T1000 (cell line): ENCODE measurements at places on chromosomes 11 and 22.

- DNase-seq = no peak
Observed at GRCh38 chr22:45942787-45943493, 34.0 kb downstream of the WNT7B start.

GRCh38 chr11:122666743-122667142 lies 11.2 kb downstream of the UBASH3B start:
- no peak for DNase-seq

GRCh38 chr22:38844315-38845003 lies 631 bp upstream of the NPTXR start:
- no peak for DNase-seq

DNA sequence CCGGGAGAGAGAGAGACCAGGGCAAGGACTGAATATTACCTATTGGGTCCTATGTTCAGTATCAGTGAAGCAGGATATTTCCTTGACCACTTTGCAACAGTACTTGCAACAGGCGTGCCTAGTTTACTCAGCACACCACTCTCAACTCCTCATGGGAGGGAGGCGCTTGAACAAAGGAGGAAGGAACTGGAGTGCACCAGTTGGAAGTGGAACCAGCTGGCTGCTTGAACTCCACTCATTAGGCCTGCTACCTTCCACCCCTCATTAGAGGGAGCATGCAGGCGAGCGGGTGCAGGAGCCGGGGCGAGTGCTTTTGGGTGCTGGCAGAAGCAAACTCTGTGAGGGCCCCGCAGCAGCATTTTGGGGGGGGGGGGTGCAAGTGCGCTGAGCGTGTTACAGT lies 1369.6 kb upstream of the RAG2 start:
- DNase-seq = no peak

- DNase-seq = peak; percentile 9
Observed at GRCh38 chr11:61543606-61544306, 35.2 kb downstream of the LRRC10B start.

- DNase-seq = no peak
Observed at GRCh38 chr11:102420547-102420946, 32.0 kb downstream of the TMEM123 start.

- DNase-seq = no peak
Observed at GRCh38 chr11:70109006-70109405, 30.9 kb downstream of the ANO1 start.

- DNase-seq = no peak
Observed at GRCh38 chr11:3000032-3000961, 8.2 kb upstream of the NAP1L4 start.

DNA sequence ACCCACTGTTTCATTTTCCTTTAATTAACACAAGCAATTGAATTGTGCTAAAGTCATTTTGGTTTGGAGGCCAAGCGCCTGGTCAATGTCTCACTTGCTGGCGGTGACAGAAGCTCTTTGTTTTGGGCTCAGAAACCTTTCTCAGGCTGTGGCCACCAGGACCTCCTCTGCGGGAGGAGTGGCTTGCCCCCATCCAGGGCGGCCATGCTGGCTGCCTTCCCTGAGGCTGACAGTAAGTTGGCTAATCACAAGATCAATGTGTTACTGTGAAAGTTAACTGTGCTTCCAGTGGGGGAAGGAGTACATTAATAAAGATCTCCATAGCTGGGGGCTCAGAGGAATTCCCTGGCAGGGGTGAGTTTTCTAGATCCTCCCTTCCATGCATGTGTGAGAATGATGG lies 1074.5 kb downstream of the NTM start:
- no peak for DNase-seq

DNA sequence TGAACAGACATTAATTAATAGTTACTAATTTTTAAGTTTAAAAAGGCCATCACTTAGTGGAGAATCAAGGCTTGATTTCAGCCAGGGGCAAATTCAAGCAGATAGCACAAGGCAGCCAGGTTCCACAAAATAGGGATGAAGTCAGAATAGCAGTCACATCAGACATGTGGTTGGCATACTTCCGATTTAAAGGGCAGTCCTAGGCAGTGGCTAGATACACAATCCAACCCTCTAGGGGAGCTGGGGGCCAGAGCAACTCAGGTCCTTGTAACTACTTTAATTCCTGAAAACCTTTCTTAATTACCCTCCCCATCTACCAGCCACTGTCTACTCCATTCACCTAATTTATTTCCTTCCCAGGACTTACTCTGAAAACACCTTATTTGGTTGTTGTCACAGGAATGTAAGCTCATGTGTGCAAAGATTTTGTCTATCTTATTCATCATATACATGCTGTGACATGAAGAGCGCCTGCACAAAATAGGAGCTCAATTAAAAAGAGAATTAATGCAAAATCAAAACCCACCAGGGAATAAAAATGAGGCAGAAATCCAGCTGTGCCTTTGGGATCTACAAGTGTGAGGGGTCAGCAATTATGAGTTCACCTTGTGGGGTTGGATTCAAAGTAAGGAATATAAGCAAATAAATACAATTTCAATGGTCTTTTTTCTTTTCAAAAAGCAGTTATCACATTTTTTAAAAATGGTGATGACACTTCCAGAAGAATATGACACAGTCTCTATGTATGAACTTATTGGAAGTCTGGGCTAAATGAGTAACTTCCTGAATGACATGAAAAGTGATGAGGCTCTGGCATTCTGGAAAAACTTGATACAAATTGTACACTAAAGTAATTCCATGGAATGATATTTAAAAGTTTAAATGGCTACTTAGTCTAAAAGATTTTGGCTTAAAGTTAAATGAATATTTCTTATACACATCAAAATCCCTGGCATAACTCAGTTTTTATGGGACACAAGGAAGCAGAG lies 53.8 kb downstream of the COPB1 start:
- DNase-seq = no peak

DNA sequence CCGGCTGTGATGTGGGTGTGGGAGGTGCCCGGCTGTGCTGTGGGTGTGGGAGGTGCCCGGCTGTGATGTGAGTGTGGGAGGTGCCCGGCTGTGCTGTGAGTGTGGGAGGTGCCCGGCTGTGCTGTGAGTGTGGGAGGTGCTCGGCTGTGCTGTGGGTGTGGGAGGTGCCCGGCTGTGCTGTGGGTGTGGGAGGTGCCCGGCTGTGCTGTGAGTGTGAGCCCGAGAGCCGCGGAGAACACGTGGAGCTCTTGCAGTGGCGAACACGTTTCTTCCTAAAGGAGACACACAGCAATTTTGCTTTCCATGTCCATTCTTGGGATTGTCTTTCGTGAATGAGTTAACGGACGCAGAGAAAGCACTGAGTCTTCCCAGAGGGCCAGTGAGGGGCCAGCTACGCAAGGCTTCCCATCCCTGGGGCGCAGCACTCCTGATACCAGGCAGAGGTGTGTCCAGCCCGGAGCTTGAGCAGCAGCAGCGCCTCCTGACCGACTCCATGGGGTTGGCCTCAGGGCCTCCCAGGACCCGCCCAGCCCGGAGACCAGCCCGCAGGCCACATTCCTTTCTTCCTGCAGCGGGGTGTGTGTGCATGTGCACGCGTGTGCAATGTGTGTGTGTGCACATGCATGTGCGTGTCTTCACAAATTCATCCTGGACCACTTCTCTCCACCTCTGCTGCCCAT lies 245.0 kb upstream of the B3GAT1 start:
- DNase-seq = no peak

DNA sequence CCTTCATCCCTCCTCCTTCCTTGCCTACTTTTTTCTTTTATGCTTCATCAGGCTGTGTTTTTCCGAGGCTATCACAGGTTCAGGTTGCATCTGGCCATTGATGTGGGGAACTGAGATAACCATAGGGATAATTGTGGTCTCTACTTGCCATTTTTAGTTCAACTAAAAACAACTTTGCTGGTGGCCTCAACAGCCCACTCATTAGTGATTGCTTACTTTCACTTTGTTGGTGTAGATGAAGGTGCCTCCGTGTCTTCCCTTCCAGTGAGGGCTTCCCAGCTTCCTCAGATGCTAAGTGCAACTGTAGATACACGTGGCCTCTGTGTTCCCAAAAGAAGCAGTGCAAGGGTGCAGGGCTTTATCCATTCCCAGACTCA lies 35.0 kb downstream of the KCNJ1 start:
- DNase-seq = no peak

GRCh38 chr22:24751518-24751917 lies 23.0 kb downstream of the PIWIL3 start:
- DNase-seq = no peak

- DNase-seq = peak; percentile 79
Observed at GRCh38 chr11:61890529-61891330, 615 bp downstream of the FADS3 start.

DNA sequence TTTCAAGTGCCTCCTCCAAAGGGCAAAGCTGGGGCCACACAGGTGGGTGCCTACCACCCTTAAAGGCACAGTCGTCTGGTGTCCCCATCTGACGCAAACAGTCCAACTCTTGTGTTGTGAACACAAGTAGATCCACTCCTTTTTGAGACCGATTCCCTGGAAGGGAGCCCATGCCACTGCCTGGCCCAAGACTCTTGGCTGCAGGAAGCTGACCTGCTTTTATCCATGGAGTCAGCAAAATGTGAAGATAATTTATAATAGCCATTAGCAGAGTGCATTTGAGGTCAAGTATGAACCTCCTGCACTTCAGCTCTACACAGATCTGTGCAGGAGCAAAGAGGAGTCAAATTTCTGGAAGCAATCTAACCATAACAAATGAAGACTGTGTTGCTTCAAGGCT lies 68.5 kb downstream of the ADM start:
- DNase-seq = no peak

DNA sequence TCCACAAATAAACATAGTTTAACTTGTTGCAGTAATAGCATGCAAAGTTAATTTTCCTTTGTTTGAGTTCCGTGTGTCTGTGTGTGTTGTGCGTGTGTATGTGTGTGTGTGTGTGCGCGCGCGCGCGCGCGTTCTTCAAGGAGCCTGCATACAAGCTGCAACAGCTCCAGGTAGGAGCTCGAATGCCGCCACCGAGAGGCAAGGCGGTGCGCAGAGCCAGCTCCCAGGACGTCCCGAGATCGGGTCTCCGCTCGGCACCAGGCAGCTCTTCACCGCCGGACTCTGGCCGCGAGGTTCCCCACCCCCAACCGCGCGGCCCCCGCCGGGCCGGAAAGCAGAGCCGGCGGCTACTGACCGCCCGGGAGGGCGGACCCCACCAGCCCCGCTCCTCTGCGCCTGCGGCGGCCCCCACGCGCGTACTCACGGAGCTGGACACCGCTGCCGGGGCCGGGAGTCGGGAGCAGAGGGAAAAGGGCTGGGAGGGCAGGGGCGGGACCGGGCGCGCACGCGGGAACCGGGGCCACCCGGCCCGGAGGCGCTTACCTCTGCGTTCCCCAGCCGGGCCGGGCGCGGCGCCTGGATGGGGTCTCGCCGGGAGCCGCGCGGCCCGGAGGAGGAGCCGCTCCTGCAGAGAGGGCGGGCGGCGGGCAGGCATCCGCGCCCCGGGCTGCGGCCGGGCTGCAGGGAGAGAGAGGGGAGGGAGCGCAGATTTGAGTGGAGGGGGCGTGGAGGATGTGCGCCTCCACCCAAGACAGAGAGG lies 40.4 kb upstream of the AKIP1 start:
- peak; percentile 24 for DNase-seq

- no peak for DNase-seq
Observed at GRCh38 chr22:20064140-20064480, 15.9 kb upstream of the DGCR8 start.

DNA sequence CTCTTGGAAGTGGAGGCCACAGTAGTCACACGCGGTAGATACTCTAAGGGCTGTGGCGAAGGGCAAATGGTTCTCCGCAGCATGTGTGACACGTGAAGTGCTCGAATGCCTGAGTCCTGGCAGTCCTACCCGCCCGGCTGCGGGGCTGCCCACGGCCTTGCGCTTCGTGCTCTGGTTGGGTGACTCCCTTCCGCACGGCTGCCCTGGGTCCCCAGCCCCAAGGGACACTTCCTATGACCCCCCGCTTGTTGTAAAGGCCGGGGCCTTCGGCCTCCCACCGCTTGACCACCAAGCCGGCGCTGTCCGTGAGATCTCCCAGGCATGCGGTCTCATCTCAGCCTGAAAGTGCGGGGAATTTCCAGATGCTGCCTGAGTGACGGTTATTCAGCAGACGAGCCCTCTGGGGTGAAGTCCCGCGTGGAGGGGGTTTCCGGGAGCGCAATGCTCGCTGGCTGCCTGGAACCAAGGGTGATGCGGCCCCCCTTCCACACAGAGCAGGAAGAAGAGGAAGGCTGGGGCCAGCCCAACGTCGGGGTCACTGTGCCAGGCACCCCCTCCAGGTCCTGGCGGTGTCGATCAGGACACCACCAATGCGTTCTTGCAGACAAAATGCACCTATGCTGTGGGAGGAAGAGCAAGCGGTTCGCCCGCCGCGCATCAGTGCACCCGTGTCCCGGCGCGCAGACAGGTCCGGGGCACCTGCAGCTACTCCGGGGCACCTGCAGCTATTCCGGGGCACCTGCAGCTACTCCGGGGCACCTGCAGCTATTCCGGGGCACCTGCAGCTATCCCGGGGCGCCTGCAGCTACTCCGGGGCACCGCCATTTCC lies 171.2 kb downstream of the OPCML start:
- DNase-seq = no peak

DNA sequence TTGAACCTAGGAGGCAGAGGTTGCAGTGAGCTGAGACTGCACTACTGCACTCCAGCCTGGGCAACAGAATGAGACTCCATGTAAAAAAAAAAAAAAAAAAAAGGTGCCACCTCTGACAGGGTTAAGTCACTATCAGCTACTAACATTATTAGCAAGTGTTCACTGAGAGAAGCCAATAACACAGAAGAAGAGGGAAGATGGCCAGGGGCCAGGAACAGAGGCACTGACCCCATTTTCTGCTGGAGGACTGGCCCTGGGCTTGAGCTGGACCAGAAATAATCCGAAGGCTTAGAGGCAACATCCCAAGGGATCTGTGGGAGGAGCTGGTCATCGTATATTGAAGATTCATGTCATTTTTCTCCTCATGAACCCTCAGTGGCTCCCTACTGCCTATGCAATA lies 5.0 kb downstream of the SLC5A1 start:
- no peak for DNase-seq

DNA sequence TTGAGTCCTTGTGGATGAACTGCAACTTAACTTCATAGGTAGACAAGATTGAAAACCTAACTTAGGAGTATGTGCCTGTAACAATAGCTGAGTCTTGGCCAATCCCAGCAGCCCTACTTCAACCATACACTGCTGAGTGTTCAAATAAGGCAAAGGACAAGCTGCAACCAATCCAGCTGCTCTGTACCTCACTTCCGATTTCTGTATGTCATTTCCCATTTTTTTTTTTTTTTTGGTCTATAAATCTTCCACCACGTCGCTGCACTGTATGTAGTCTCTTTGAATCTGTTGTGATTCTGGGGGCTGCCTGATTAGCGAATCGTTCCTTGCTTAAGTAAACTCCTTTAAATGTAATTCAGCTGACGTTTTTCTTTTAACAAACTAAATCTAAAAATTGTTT lies 35.4 kb upstream of the FLI1 start:
- no peak for DNase-seq

- no peak for DNase-seq
Observed at GRCh38 chr11:125935618-125936199, 10.1 kb upstream of the VSIG10L2 start.

- peak; percentile 2 for DNase-seq
Observed at GRCh38 chr11:46026606-46027293, 94.5 kb downstream of the PHF21A start.

DNA sequence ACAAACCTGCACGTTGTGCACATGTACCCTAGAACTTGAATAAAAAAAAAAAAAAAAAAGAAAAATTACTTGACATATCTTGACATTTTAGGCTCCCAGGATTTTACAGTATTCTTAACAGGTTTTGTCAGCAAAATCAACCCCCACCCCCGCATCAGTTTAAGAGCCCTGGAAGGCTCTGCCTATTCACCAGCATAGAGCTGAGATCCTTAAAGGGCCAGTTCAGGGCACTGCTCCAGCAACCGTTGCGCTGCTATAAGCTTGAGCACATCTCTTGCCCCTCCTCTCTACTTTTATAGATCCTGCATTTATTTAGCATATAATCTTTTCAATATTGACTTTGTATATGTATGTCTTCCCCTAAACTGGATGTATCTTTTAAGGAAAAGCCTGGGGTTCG lies 697 bp upstream of the PAFAH1B2 start:
- DNase-seq = no peak
